Activated naive CD4-positive, alpha-beta T cell treated with Interleukin-2 at 50 U/mL for 16 hours (primary cell): ENCODE measurements at places on chromosomes 16 and 17.

DNA sequence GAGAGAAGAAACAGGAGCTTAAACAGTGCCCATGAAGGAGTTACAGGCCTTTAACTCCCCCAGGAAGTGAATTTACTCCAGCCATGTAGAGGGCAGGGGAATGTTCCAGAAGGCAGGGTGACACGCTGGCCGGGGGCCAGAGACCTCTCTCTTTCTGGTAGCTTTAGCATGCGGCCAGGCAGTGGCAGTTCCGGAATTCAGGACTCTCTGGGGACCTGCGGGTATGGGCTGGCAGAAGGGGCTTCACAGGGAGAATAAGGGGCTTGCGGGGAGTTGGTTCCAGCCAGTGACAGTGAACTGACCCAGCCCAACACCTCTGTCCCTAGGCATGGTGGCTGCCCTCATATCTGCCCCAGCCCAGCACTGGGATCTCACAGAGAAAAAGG lies 40.0 kb downstream of the MYH3 start:
- no peak for DNase-seq

- DNase-seq: no peak
These were observed 93.0 kb upstream of the ZFHX3 start for GRCh38 chr16:73140929-73141328.

- peak; percentile 68 for DNase-seq
These were observed 57.9 kb upstream of the CACNG4 start for GRCh38 chr17:66906321-66907278.

GRCh38 chr16:52676959-52677358 lies 130.0 kb upstream of the TOX3 start:
- DNase-seq: no peak

DNA sequence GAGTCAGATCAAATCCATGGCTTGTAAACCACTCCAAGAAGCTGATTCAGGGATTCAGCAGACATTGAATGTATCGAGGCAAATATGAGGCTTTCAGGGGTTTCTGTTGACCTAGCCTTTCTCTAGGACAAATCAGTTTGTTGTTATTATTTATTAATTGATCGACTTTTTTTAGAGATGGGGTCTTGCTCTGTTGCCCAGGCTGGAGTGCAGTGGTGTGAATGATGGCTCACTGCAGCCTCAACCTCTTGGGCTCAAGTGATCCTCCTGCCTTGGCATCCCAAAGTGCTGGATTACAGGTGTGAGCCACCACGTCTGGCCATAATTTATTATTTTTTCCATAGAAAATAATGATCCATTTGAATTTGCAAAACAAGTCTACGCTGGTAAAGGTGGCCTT lies 27.0 kb downstream of the LAT start:
- no peak for DNase-seq

GRCh38 chr17:81566461-81567126 lies 14.4 kb upstream of the FAAP100 start:
- no peak for DNase-seq

DNA sequence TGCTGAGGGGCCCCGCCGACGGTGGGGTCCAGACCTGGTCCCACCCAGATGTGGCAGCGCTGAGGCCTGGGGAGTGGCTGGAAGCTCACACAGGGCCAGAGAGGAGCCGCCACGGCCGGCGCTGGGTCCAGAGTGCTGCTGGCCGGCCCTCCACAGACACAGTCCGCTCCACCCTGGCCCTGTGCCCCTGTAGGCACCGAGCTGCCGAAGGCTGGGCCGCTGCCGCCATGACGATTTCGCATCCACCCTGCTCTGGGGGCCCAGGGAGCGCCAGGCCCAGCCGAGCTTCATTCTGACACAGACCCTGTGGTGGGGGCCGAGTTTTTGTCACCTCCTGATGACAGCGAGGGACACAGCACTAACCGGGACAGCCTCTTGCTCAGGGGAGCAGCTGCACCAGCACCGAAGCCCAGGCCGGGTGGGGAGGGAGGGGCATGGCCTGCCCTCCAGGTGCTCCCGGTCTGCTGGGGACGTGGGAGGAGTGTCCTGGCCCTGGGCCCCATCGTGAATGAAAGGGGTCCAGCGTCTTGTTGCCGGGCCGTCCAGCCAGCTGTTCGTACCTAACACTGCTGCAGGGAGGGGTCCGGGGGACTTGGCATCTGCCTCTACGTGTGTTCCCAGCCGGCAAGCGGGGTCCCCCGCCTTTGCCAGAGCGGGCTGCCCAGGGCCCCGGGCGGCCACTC lies 27.1 kb upstream of the SSTR5 start:
- no peak for DNase-seq
